Lung microvascular endothelial cell (primary cell): ENCODE measurements at places on chromosomes 16 and 17. TPM values are rescaled to one million over a fixed set of nuclear protein-coding genes. Genes with fewer than 3 reads are reported as not detected.

DNA sequence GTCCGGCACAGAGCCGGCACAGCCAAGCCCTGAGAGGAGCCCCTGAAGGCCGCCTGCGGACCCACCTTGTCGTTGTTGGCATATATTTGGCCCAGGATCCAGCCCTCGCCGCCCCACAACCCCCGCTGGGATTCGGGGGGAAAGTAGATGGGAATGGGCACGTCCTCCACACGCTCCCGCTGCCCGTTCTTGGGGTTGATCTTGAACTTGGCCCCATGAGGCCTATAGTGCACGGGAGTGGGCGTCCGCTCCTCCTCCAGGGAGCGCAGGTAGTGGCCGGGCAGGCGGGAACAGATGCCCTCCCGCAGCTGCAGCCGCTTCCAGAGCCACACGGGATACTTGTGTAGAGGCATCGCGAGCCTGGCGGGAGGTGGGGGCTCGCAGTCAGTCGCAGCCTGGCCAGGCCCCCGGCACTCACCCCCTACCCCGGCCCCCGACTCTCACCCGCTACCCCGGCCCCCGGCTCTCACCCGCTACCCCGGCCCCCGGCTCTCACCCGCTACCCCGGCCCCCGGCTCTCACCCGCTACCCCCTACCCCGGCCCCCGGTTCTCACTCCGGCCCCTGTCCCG is 387 bp downstream of the MRPL28 start:
- no peak for DNase-seq

DNA sequence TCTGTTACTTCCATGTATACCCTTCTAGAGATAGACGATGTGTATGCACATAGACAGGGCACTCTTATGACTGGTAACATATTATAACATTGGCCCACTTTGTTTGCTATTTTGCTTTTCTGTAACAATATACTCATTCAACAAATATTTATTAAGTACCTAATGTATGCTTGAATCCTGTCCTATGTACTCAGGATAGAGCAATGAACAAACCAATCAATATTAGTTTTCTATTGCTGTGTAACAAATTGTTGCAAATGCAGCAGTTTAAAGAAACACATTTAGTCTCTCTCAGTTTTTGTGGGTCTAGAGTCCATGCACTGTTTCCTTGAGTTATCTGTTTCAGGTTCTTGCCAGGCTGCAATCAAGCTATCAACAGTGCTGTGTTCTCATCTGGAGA is 29.7 kb upstream of the TENT4B start:
- DNase-seq: no peak

- no peak for DNase-seq
Measured at GRCh38 chr17:33492731-33493265, 199.7 kb upstream of the ASIC2 start.

DNA sequence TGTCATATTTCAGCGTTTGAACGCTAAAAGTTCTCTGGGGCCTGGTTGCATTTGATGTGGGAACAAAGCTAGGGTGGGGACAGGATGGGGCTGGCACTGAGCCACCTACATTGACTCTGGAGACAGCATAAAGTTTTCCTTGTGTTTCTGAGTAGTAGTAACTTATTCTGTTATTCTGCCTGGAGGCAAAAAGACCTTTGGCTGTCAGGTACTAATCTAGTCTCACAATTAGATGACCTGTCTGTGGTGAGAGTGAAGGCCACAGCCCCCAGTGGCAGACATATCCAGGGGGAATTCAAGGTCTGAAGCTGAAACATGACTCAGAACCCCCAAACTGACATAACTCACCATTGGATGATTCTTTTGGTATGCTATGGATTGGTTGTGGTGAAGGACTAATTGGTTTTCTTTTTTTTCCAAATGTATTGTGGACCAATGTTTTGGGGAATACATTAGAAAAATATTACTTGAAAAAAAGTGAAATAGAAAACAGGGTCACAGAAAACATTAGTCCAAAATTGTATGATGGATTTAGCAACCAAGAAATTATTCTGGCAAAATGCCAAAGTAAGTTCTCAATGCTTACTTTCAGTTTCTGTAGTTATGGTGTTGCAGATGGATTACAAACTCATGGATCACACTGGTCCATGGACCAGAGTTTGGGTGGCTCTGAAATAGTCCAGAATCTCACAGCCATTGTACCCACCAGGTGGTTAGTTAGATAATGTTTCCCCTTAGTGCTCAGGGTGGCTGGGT is 10.5 kb upstream of the SALL1 start:
- DNase-seq: no peak

DNA sequence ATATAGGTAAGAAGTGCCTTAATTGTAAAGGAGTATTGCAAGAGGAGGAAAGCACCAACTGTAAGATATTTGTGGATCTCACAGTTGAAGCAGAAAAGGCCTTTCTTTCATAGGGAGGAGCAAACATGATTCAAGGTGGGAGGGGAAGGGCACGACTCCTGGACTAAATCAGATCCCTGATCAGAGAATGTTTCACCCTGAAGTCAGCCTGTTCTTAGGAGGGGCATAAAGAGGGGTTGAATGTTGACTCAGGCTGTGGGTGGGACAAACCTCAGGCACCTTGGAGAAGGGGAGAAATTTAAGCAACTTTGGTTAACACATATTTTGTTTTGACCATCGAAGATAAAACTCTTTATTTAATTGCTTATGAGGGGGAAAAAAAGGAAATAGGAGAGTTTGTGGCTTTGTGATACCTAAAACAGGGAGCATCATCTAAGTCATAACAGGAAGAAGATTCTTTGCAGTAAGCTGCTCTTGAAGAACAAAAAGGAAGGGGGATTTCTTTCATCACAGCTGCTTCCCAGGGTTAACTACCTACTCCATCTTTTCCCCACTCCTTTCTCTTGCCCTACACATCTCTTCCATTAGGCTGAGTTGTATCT is 158.6 kb upstream of the ZNF267 start:
- DNase-seq: no peak

DNA sequence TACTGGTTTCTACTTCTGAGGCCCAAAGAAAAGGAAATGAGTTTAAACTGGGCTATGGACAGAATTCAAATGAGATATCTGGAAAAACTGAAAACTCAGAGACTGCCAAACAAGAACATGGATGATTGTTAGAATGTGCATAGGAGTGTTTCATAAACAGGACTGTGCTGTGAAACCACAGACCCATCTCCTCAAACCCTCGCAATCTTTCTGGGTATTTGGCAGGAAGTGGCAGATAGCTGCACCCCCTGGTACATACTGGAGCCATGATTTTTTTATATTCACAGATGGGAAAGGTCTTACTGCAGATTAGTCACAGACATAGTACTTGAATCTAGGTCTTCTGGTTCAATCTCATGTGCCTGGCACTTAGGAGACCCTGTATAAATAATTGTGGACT is 145.0 kb downstream of the CCDC182 start:
- DNase-seq: no peak

DNA sequence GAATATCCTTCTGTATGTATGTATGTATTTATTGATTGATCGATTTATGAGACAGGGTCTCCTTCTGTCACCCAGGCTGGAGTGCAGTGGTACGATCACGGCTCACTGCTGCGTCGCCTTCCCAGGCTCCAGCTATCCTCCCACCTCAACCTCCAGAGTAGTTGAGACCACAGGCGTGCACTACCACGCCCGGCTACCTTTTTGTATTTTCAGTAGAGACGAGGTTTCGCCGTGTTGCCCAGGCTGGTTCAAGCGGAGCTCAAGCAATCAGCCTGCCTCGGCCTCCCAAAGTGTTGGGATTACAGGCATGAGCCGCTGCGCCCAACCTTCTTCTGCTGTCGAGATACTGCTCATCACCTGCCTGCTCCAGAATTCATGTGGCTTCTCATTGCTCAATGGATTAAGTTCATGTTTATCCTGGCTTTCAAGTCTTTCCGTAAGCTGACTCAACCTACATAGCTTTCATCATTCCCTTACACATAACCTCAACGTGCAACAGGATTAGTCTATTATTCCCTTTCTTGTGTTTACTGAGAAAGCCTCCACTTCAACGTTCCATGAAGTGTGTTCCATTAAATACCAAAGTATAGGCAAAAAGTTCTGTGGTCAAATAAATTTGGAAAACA is 13.6 kb downstream of the TAC4 start:
- no peak for DNase-seq

- DNase-seq: peak; percentile 74
Measured at GRCh38 chr17:75271233-75271954, 363 bp upstream of the MIF4GD start.

- no peak for DNase-seq
Measured at GRCh38 chr16:9658586-9658985, 523.6 kb downstream of the GRIN2A start.

DNA sequence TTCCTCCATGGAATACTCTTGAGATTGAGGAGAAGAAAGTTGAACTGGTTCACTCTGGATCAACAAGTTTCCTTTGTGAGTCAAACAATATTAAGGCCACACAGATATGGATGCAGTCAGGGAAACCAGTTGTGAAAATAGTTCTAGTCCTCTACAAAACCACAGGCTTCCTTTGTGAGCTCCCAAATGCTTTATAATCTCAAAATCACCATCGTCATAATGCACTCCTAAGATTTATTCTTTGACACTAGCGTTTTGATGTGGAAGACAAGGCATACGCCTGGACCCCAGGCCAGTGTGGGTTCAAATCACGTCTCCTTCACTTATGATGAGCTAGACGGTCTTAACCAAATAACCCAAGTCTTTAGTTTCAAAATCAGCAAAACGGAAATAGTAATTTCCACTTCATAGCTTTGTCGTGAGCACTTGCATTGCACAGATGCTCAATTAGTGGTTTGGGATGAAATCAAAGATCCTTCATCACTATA is 142.6 kb downstream of the STX8 start:
- DNase-seq: no peak

GRCh38 chr17:29711588-29712385 is 89.1 kb upstream of the CORO6 start:
- no peak for DNase-seq

DNA sequence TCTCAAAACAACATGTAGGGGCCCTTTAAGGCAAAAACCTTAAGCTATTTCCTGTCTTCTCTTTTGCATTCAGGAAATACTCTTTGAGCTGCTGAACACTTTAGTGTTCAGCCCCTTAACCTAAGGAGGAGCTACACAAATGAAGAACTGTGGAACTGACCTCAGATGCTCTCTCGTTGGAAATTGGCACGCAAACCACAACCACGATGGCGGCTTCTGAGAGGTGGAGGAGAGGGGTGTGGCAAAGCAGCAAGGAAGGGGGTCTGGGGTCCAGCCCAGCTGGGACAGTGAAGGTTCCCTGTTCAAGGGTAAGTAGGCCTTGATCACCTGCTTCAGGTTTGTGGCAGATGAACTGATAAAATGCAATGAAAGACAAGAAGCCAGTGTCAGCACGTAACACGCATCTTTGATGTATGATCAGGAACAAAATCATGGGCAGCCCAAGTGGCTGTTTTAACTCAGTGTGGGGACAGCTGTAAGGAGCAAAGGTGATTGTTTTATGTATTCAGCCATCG is 291.6 kb upstream of the TNRC6C start:
- no peak for DNase-seq

DNA sequence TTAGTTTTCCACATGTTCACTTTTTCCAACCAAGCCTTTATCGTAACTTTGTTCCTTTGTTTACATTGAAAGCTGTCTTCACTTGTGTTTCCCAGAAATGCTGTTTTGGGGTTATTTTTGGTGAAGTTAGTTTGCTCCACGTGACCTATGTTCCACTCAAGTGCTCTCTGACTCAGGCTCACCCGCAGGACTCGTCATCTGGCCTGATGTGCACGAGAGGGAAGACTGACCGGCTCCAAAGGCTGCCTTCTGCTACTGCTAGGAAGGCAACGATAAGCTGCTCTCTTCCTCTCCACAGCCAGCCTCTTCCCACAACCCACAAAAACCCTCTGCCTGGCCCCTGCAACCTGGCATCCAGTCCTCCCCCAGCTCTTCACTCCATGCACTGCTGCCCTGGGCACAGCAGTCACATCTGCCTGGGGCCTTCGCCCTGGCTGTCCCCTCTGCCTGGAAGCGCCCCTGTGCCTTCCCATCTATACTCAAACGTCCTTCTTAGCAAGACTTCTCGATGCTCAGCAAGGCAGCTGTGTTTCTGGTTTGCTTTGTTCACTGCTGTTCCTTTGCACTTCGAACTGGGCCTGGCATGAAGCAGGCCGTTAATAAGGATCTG is 28.0 kb downstream of the ZCCHC14 start:
- DNase-seq: peak; percentile 68

GRCh38 chr16:29232811-29233704 is 173.5 kb downstream of the NPIPB11 start:
- no peak for DNase-seq

The ABCA10 gene
- total RNA-seq: 0.22 and 0.60 TPM in 2 replicates

The CMTM4 gene
- total RNA-seq: 5.4 and 7.6 TPM in 2 replicates

The KCNH4 gene
- under 0.01 TPM in 2 replicates for total RNA-seq

The DLG4 gene
- total RNA-seq: 5.4 and 9.1 TPM in 2 replicates
